ENCODE measurements at places on chromosomes 11 and 22.

DNA sequence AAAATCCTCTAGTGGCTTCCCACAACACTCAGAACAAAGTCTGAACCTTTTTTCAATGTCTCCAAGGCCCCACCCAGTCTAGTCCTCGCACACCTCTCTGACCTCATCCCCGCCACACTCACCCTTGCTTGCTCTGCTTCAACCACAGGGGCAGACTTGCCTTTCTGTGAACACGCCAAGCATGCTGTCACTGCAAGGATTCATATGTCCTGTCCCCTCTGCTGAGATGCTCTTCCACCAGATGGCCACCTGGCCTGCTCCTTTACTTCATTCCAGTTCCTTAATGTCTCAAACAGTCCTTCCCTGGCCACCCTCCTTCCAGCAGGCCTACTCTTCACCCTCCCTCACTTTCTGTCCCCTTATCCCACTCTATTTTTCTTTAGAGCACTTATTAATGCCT lies 60.6 kb upstream of the ARHGAP20 start:
- no peak for DNase-seq

DNA sequence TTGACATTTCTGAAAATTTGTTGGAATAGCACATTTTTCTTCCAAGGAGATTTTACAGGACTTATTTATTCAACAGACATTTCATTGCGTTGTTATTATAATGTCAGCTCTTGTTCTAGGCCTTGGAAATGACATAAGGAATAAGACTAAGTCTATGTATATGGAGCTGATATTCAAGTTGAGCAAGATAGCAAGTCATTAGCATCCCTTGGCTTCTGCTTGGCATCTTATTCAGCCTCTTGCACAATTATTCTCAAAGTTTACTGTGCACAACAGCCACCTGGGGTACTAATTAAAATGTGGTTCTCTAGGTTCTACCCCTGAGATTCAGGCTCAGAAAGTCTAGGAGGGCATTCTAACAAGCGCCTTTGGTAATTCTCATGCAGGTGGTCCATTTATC lies 304.8 kb upstream of the DDI1 start:
- no peak for DNase-seq

DNA sequence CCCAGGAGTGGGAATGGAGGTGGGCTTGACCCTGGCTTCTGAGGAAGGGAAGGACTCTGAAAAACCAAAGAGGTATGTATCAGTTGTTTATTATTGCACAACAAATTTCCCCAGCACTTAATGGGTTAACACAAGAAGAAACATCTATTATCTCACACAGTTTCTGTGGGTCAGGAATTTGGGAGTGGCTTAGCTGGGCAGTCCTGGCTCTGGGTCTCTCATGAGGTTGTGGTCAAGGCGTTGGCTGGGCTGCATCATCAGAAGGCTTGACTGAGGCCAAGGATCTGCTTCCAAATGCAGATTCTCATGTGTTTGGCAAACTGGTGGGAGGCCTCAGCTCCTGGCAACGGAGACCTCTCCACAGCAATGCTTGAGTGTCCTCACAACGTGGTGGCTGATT lies 17.5 kb upstream of the SMIM38 start:
- DNase-seq = no peak

DNA sequence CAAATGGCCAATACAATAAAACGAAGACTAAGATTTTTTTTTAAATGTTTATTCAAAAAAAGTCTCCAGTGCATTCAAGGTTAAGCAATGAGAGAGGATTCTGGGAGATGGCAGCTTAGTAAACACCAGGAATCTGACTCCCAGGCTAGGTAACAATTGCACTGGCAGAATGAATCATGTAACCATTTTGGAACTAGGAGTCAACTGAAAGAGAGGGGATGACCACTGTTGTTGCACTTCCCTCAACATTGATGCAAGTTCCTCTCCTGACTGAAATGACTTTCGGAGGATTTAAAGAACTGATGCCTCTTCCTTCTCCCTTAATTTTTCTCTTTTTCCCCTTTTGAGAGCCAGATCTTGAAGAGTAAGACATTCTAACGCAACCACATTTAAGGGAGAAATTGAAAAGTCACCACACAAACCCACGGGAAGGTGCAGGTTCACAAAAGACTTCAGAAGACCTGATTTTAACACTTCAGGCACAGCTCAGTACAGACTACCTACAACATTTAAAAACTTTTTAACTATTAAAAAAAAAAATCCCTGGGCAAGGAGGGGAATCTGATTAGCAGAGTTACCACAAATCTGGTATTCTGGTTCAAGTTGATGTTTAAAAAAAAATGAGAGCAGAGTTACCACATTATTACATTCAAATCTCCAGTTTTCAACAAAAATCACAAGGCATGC lies 56.8 kb downstream of the FCHSD2 start:
- no peak for DNase-seq

DNA sequence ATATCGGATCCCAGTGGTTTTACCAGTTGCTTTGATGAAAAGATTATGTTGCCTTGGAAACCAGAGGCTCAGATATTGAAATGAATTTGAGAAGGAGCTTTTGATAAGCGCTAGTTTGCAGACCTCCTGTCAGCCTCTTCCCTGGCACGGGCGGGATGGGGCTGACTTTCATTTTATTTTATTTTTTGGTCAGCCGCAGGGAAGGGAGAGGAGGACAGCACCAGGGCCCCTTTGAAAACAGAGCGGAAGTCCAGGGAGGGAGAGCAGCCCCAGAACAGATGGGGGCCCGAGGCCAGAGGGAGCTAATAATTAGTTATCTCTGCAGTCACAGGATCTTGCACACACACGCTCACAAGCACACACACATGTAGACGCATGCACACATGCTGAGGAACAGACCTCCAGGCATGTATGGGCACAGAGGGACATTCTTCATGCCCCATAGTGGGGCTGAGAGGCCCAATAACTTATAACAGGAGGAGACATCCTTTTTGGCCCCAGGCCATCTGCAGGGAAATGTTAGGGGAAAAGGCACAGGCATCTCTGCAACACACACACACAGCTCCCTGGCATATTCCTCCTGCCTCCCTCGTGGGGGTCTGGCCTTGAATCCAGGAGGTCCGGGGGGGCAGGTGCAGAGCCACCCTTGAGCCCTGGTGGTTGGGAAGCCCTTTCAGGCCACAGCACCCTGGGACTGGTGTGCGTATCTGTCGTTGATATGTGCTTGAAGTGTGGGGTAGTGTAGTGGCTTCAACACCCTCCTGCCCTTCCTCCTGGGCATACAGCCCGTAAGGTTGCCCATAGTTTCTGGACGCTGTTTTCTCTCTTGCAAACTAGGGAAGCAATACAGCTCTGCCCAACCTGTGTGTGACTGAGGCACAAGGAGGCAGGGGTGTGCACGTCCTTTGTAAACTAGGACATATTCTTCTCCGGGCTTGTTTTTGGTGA lies 117.3 kb downstream of the CEP164 start:
- no peak for DNase-seq

GRCh38 chr11:69215216-69215615 lies 59.5 kb downstream of the SMIM38 start:
- DNase-seq = no peak

GRCh38 chr22:49755631-49756001 lies 72.1 kb downstream of the BRD1 start:
- no peak for DNase-seq

DNA sequence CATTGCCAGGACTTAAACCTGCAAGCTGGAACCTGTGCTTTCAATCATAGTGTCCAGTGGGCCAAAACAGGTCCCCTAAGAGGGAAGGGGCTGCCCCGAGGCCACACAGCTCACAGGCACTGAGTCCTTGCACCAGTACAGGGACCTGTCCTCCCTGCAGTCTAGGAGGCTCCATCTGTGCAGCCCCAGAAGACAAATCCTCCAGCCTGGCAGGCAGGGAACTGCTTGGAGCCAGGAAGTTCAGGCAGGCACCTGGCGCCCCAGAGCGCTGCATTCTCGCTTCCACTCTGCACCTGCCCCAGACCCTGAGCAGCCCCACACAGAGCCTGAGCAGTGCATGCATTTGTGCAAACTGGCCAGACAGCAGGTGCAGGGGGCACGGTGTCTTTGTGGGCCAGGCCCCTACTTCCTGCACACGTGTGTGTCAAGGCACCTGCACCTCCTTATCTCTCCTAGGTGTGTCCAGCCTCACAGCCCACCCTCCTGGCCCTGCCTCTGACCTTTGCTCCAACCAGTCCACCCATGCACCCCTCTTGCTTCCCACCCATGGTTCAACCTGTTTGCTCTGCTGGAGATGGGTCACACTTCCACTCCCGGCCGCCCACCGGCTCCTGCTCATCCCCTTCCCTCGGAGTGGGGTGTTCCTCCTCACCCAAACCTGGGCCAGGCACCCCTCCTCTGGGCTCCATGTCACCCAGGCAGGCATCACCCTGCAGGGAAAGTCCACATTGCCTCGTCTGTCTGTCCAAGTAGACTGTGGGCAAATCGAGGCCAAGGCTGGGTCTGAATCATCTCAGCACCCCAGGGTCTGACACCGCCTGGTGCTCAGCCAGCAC lies 19.0 kb downstream of the LINC01488 start:
- no peak for DNase-seq

- DNase-seq = no peak
Measured at GRCh38 chr22:44045145-44045544, 21.0 kb downstream of the PARVB start.

GRCh38 chr11:33920838-33921613 lies 29.1 kb upstream of the LMO2 start:
- DNase-seq = no peak

Measured in activated CD4-positive, CD25-positive, alpha-beta regulatory T cell treated with anti-CD3 and anti-CD28 coated beads, Interleukin-2, amount 50 U/mL, for 16 hours (primary cell).